Psoas muscle (tissue), 8 donors: ENCODE measurements at places on chromosomes 12 and 14. TPM values are rescaled to one million over a fixed set of nuclear protein-coding genes. Genes with fewer than 3 reads are reported as not detected.

The CLMN gene
- total RNA-seq = 9.6 TPM

The SLC5A8 gene
- total RNA-seq = not detected

The INHBC gene
- total RNA-seq = not detected

The SLC38A4 gene
- total RNA-seq = 12.8 TPM

The AQP6 gene
- not detected for total RNA-seq

The C1S gene
- 49.0 TPM for total RNA-seq

The TSPAN8 gene
- total RNA-seq = 4.1 TPM

The CLEC4A gene
- total RNA-seq = not detected

The TC2N gene
- total RNA-seq = 1.5 TPM

The HSPB8 gene
- 1,236 TPM for total RNA-seq

The SLC4A8 gene
- 0.02 TPM for total RNA-seq

The OR2AP1 gene
- total RNA-seq = not detected

The NEUROD4 gene
- total RNA-seq = not detected

The PPTC7 gene
- 71.9 TPM for total RNA-seq

GRCh38 chr12:112303799-112304198 is 78.4 kb downstream of the HECTD4 start:
- no peak for DNase-seq

- DNase-seq = peak; percentile 12
Observed at GRCh38 chr14:104134061-104134965, 4.1 kb upstream of the KIF26A start.

GRCh38 chr14:63725786-63726460 is 1.9 kb downstream of the SGPP1 start:
- DNase-seq = no peak

GRCh38 chr12:102407776-102408486 is 72.4 kb downstream of the IGF1 start:
- DNase-seq = peak; percentile 51

- DNase-seq = no peak
Observed at GRCh38 chr12:121883315-121883660, 5.3 kb upstream of the PSMD9 start.

- no peak for DNase-seq
Observed at GRCh38 chr12:98227162-98227561, 288.2 kb upstream of the TMPO start.

GRCh38 chr14:62097072-62097471 is 334.9 kb downstream of the SNAPC1 start:
- DNase-seq = no peak

DNA sequence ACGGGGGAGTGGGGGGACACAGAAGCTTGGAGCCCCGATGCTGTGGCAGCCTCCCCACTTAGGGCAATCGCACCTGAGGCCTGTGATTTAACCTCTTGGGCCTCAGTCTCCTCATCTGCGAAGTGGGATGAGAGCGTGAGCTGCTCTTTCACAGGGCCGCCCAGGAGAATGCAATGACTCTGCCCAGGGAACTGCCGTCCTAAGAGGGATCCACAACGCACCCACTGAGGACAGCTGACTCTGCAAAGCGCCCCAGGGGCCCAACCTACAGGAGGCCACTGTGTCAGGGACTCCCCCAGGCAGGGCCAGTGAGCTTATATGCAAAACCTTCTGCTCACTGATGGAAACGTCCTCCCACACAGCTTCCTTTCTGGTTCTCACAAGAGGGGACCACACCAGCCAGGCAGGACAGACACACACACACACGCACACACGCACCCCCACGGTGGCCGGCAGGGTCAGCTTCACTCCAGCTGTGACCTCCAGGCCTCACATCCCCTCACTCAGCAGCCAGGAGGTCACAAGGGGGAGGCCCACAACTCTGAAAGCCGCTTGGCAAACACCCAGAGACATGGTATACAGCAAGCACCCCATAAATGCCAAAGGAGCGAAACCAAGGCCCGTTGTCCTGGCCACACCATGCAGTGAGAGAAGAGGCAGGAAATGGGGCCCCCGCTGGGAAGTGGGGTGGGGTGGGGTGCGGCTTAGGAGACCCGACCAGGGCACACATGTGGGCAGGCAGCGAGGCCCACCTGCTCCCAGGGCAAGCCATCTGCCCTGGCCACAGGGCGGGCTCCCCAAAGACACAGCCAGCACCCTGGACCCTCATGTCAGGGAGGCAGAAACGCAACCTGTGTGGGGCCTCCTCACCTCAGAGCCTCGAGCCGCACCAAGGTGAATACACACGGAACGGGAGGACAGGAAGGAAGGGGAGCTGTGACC is 73.3 kb downstream of the NCOR2 start:
- DNase-seq = no peak

GRCh38 chr14:39140170-39140569 is 26.0 kb downstream of the GEMIN2 start:
- no peak for DNase-seq

DNA sequence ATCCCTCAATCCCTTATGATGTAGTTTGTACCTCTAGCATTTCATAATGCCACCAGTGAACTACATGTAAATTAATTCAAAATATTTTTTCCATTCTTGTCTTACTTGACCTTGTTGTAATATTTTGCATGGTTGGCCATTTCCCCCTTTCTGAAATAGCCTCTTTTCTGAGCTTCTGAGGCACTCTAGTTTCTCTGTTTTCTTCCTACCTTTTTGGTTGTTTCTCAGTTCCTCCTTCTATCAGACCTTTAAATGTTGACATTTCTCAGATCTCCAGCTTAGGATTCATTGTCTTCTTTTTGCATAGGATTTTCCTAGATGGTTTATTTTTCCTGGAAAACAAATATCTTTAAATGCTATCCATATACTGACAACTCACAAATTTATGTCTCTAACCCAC is 9.8 kb upstream of the RMST start:
- no peak for DNase-seq

- no peak for DNase-seq
Observed at GRCh38 chr12:79775355-79776027, 84.7 kb upstream of the PAWR start.

- DNase-seq = no peak
Observed at GRCh38 chr14:29911810-29912209, 15.8 kb downstream of the PRKD1 start.

DNA sequence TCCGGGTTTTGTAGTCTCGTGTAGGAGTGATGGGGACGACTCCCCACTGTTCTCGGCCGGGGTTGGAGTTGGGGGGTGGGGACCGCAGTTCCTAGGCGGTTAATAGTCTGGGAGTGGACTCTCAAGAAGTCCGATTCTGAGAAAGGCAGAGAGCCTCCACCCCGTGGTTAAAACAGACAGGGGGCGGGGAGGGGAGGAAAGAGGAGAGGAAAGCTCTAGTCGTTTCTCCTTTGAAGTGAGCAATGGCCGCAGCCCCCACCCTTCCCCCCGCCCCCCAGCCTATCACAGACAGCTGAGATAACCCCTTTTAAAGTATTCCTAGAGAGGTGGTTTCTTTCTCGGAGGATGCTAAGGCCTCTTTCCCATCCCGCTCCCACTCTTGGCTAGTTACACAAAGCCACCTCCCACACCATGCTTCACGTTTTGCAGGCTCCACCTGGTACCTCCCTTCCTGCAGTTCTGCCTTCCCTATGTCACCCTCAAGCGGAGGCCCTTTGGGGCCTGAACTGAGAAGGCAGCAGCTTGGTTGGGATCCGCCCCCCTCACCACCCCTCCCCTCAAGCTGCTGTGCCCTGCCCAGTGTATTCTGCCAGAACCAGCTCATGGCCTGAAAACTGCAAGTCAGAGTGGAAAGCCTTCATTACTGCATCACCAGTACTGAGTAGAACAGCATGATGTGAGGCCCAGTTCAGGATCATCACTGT is 853 bp downstream of the USP5 start:
- DNase-seq = peak; percentile 70

DNA sequence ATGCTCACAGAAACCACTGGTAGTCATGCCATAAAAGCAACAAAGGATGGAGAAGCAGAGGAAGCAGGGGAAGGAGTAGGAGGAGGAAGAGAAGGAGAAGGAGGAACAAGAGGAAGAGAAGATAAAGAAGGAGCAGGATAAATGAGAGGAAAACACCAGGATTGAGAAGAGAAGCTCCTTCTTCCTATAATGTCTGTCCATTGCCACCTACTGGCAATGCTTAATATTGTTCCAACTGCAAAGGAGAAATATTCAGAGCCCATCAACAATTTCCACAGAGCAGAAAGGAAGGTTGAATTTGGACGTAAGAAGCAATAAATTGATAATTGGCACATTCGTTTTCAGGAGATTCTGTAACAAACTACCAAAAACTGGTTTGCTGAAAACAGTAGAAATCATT is 898.4 kb downstream of the SLC16A7 start:
- no peak for DNase-seq

DNA sequence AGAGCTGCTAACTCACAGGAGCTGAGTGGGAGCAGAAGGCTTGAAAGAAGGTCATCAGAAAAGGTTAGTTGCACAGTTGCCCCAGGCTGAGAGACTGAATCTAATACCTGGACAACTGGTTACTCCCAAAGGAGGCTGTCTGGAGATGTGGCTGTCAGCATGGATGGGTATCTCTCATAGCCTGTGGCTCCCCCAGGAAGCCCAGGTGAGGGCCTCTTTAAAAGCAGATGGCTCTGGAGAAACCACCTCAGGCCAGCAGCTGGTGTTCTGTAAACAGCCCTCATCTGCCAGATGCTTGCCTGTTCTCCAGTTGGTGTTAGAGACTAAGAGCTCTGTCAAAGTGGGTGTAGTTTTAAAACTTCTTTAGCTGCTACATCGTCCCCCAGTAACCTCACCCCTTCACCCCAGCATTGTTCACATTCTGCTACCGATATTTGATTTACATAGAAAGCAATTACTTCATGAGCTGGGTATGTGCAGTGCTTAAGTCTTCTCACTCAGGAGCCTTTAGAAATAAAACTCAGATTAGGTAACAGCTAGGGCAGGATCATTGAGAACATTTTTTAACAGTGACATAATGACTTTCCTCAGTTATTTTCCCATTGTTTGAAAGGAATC is 25.8 kb downstream of the DACT1 start:
- no peak for DNase-seq

DNA sequence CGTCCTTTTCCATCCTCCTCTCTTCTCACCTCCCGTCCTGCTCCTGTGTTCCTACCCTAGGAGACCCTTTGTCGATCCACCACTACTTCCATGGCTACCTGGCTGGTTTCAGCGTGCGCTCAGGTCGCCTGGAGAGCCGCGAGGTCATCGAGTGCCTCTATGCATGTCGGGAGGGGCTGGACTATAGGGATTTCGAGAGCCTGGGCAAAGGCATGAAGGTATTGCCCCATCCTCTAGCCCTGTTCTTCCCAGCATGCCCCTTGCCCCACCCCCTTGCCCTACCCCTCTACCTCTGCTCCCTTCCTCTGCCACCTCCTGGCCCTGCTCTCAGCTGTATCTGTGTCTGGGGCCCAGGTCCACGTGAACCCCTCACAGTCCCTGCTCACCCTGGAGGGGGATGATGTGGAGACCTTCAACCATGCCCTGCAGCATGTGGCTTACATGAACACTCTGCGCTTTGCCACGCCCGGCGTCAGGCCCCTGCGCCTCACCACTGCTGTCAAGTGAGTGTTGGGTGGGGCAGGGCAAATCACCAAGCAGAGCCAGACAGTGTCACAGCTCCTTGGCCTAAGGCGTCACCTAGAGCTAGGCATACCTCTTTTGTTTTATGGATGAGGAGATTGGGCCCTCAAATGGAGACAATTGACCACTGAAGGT is 12.8 kb downstream of the CLSTN3 start:
- no peak for DNase-seq

DNA sequence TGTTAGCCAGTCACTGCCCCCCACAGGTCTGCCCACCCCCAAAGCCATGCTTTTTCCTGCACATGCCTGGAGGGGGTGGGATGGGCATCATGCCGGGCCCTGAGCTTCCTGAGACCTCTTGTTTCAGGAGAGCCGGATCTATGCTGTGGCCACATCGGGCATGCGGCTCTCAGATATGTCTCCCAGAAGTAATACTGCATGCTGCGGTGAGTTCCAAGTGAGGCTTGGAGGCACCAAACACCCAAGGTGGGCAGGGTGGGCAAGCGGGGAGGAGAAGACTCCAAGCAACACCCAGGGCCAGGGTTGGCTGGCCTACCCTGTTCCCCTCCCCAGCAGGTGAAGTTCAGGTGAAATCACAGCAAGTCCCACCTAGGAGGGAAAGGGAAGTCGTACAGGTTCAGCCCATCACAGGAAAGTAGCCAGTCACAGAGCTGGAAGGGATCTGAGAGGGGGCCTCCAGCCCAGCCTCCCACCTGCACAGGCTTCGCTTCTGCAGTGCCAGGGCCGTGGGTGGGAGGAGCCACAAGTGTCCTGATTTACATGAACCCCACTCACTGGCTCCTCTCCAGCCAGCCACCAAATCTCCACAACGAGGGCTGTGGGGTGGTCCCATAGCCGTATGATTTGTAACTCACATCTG is 30.9 kb downstream of the PIGH start:
- no peak for DNase-seq

DNA sequence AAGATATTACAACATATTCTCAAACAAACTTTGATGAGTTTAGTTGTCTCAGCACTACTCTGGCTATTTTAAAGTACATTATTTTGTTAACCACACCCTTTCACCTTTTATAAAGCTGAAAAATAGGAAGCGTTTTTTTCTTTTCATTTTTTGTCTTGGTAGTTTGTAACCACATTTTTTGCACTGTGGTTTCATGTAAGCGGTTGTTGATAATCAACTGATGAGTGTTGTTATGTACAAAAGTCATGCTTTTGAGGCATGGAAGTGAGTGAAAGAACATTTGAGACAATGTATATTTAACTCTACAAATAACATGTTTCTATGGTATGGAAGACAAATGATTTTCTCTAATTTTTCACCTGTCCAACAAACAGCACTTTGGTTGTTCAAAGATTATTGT is 52.1 kb upstream of the ATP2B1 start:
- no peak for DNase-seq

DNA sequence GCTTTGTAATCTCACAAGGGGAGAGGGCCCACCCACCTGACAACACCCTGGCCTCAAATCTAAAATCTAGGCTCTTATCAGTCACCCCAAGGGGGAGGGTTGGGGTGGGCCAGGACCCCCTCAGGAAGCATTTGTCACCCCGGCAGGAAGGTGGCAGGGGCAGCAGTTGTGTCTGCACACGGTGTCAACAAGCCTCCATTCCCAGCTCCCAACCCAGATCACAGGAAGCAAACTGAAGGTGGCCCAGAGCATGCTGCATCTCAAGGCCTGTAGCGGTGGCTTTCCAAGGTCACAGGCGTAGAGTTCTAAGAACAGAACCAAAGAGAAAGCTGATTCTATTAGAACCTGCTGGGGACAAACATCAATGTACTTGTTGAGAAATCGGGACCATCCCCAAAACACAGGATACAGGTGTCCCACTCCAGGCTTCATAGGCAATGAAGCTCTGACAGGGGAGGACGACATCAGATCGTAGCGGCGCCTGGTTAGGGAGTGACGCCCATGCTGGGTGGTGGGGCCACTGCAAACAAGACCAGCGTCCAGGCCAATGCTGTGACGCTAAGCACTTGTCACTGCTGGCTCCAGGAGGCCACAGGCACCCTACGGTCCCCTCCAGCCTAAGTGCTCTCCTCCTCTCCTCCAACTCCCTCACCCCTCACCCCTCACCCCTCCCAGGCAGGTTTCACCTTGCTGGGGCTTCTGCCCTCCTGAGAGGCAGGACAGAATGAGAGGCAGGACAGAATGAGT is 52.9 kb downstream of the CCDC88C start:
- no peak for DNase-seq

GRCh38 chr14:94827711-94828447 is 58.0 kb upstream of the GSC start:
- DNase-seq = peak; percentile 58
